ENCODE measurements at places on chromosomes 12 and 14.

DNA sequence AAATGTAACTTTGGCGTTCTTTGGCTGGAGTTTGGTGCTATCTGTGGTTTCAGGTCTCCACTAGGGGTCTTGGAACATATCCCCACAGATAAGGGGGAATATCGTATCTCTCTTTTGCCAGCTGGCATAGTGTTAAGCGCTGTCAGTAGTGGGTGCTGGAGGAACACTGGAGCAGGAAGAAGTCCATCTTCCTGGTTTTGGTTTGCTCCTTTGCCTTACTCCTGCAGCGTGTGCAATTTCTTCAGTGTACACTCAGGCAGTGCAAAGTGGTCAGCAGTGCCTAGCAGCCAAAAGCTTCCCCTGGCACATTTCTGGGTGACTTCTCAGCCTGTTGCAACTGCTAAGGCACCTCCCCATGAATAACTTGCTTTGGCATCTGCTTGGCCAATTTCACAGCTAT, 11.7 kb upstream of the RIPK3 start:
- no peaks in the 10 kb centered on the region for H3K27me3 ChIP-seq
- no peak overlapping the region for H3K27ac ChIP-seq
- no peaks in the 10 kb centered on the region for H3K4me1 ChIP-seq
- no peaks in the 10 kb centered on the region for H3K36me3 ChIP-seq
- H3K4me3 ChIP-seq = no peak overlapping the region

- H3K27me3 ChIP-seq = no peaks in the 10 kb centered on the region
- H3K4me3 ChIP-seq = no peak within 1 kb of the TSS
- no peaks in the 10 kb centered on the region for H3K36me3 ChIP-seq
- H3K4me1 ChIP-seq = peaks cover 11% of the 10 kb centered on the region
Observed at GRCh38 chr12:54984658-54985376, at the start of gene TESPA1. TESPA1 (minus strand) TSS chr12:54984762; CDS start chr12:54974562, 10,200 bp downstream.

- peak overlapping the region; percentile 8 for H3K4me3 ChIP-seq
- no peaks in the 10 kb centered on the region for H3K36me3 ChIP-seq
- H3K4me1 ChIP-seq = no peaks in the 10 kb centered on the region
- no peaks in the 10 kb centered on the region for H3K27me3 ChIP-seq
- no peak for DNase-seq
Observed at GRCh38 chr12:32502693-32503502, 103.5 kb downstream of the FGD4 start.

GRCh38 chr14:94407906-94408305, 19.5 kb upstream of the SERPINA1 start:
- DNase-seq = no peak
- H3K4me1 ChIP-seq = no peaks in the 10 kb centered on the region
- no peaks in the 10 kb centered on the region for H3K36me3 ChIP-seq
- H3K4me3 ChIP-seq = no peak overlapping the region

- H3K4me1 ChIP-seq = no peaks in the 10 kb centered on the region
- no peaks in the 10 kb centered on the region for H3K27me3 ChIP-seq
- peak; percentile 48 for DNase-seq
- H3K27ac ChIP-seq = no peak overlapping the region
- no peak overlapping the region for H3K4me3 ChIP-seq
Observed at GRCh38 chr12:4432878-4433744, 12.5 kb downstream of the FGF6 start.

- DNase-seq = no peak
- H3K4me1 ChIP-seq = no peaks in the 10 kb centered on the region
- no peaks in the 10 kb centered on the region for H3K27me3 ChIP-seq
- H3K4me3 ChIP-seq = no peak overlapping the region
- no peak overlapping the region for H3K27ac ChIP-seq
- peaks cover 47% of the 10 kb centered on the region for H3K36me3 ChIP-seq
Observed at GRCh38 chr12:32836710-32837109, 59.9 kb downstream of the PKP2 start.

DNA sequence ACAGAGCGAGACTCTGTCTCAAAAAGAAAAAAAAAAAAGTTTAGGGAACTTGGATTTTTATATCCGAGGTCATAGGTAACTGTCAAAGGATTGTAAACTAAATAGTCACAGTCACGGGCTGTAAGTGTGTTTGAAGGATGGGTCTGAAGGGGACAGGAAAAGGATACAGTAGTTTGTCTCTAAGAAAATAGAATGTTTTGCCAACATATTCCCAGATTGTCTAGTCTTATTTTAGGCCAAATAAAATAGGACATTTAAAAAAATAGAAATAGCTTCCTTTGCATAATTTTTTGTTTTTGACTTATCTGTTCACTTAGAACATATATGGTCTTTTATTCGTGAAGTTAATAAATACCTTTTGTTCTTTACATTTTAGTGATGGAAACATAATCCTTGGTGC, 24.2 kb upstream of the REP15 start:
- peaks cover 42% of the 10 kb centered on the region for H3K36me3 ChIP-seq
- H3K27ac ChIP-seq = peak overlapping the region; percentile 46
- peaks cover 30% of the 10 kb centered on the region for H3K4me1 ChIP-seq
- no peak overlapping the region for H3K4me3 ChIP-seq
- no peaks in the 10 kb centered on the region for H3K27me3 ChIP-seq

DNA sequence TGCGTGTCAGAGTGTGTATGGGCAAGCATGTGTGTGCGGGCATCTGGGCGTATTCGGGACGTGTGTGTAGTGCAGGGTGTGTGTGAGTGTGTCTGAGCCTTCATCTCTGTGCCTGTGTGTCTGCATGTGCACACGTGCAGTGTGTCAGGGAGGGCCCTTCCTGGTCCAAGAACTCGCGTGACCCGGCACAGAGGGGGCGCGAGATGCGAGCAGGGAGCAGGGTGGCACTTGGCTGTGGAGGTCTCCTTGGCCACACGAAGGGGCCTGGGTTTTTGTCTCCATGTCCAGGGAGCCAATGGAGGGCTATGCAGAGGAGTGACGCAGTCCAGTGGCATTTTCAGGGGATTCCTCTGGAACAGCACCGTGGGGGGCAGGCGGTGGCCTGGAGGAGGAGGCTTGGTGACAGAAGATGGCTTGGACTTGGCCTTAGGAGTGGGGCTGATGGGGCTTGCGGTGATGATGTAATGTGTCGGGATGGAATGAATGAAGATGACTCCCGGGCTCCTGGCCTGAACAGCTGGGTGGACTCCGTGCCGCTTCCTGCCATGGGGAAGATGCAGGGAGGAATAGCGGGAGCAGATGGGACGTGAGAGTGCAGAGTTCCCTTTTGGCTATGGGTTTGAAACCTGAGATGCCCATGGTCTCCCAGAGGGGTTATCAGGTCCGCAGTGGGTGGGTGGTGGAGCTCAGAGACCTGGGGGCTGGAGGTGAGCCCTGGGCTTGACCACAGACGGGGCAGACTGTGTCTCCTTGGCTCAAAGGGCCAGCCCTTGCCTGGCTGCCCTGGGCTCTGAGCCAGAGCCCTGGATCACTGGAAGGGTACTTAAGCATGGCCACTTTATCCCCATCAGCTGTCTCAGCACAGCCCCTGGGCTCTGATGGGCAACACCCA, 208.3 kb downstream of the PHETA1 start:
- no peak overlapping the region for H3K27ac ChIP-seq
- H3K4me3 ChIP-seq = no peak overlapping the region
- no peaks in the 10 kb centered on the region for H3K4me1 ChIP-seq
- no peaks in the 10 kb centered on the region for H3K36me3 ChIP-seq
- H3K27me3 ChIP-seq = no peaks in the 10 kb centered on the region
- DNase-seq = no peak

GRCh38 chr12:125006365-125006764, 12.9 kb downstream of the BRI3BP start:
- no peak for DNase-seq
- H3K27ac ChIP-seq = no peak overlapping the region
- no peaks in the 10 kb centered on the region for H3K4me1 ChIP-seq
- no peaks in the 10 kb centered on the region for H3K36me3 ChIP-seq

DNA sequence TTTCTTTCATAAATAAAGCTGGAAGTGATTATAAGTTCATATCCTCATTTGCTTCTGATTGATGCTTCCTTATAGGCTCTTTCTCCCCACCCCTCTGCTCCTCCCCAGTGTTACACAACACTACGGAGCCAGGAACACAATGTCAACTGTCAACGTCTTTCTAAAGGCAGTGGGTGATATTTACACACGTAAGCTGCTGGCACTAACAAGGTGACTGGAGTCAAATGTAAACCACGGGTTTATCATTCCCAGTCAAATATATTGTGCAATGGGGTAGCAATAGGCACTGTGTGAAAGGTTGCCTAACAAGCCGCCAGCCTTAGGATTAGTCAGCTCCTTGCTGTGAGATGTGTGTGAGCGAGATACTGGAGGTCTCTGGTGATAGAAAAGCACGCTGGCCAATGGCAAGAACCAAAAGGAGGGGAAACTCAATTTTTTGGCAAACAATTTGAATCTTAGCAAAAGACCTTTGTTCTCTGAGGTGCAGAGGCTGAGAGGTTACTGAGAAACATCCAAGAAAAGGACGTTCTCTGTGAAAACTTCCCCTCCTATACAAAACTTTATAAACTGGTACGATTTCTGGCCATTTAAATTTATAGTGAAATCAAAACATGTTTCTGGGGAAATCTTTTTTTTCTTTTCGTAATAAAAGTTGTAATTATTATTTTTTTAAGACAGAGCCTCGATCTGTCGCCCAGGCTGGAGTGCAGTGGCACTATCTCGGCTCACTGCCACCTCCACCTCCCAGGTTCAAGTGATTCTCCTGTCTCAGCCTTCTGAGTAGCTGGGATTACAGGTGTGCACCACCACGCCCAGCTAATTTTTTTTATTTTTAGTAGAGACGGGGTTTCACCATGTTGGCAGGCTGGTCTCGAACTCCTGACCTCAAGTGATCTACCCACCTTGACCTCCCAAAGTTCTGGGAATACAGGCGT, 22.3 kb upstream of the HECTD1 start:
- peak overlapping the region; percentile 5 for H3K4me3 ChIP-seq
- H3K36me3 ChIP-seq = no peaks in the 10 kb centered on the region
- DNase-seq = peak; percentile 93
- peaks cover 10% of the 10 kb centered on the region for H3K4me1 ChIP-seq
- no peaks in the 10 kb centered on the region for H3K27me3 ChIP-seq

DNA sequence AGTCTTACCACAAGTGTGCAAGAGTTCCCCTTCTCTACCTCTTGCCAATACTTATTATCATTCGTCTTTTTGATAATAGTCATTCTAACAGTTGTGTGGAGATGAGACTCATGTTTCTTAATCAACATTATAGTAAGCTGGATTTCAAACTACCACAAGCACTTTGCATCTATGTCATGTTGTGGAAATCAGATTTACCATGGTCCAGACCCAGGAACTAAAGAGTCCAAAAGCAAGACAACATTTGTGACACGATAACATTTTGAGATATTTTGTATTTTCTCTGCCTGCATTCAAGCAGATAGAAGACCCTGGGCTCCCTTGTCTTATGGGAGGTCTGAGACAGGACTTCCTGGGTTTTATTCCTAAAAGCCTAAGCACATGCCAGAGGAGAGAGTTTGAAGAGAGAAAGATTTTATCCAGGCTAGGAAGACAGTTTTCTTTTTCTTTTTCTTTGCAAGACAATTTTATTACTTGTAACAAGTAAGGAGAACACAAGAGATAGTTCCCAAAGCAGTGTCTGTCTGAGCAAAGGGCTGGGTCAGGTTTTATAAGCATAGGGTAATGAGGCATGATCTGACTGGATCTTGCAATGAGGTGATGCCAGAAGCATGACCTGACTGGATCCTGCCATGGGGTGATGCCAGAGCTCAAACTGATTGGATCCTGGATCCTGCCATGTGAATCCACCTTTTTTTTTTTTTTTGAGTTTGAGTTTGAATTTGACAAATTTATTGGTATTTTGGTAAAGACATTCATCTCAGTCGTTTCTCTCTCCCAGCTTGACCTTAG, 180.5 kb upstream of the HMGA2 start:
- H3K4me1 ChIP-seq = no peaks in the 10 kb centered on the region
- H3K4me3 ChIP-seq = no peak overlapping the region
- no peaks in the 10 kb centered on the region for H3K36me3 ChIP-seq
- H3K27me3 ChIP-seq = no peaks in the 10 kb centered on the region
- no peak overlapping the region for H3K27ac ChIP-seq
- no peak for DNase-seq

DNA sequence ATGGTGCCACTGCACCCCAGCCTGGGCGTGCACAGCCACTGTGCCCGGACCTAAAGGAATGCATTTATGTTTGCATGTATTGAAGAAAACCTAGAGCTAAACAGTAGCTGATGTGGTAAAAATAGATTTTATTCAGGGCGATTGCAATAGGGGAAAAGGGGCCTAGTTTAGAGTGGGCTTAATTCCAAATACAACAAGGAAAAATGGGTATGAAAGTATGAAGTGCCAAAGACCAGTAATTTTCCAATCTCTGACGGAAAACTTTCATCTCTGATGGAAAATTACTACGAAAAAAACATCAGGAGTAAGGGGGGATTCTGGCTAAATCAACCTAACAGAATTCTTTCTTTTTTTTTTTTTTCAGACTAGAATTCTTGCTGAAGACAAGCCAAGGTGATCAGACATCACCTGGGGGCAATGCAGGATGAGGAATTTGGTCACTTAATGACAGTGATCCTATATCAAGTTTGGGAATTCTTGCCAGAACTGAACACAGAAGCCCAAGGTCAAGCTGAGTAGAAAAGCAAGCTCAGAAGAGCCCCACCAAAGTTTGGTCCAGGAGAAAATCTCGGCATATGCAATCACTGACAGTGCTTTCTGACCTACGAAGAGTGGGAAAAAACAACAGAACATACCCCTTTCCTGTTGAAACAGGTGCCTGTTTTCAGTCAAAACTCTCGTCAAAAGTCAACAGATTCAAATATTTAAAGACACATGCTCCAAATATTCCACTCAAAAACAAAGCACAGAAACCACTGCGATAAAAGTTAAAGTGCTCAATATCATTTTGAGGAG, 13.7 kb upstream of the APOBEC1 start:
- DNase-seq = no peak
- no peak overlapping the region for H3K27ac ChIP-seq
- H3K36me3 ChIP-seq = no peaks in the 10 kb centered on the region
- no peak overlapping the region for H3K4me3 ChIP-seq

DNA sequence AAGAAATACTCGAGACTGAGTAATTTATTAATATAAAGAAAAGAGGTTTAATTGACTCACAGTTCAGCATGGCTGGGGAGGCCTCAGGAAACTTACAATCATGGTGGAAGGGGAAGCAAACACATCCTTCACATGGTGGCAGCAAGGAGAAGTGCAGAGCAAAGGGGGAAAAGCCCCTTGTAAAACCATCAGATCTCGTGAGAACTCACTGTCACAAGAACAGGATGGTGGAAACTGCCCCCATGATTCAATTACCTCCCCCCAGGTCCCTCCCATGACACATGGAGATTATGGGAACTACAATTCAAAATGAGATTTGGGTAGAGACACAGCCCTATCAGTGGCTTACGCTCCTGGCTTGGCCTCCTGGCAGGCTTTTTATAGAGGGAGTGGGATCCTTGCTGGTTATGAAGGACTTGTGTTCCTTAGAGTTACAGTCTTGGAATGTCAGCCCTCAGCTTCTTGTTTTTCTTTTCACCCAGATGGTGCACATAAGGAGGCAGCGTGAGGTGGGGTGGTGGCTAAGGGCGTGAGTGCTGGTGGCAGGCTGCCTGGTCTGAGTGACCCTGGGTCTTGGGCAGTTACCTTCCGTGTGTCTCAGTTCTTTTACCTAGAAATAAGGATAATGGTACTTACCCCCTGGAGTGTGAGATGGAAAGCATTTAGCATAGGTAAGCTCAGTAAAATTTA, 25.7 kb downstream of the TRAF3 start:
- no peaks in the 10 kb centered on the region for H3K36me3 ChIP-seq
- no peak overlapping the region for H3K27ac ChIP-seq
- no peaks in the 10 kb centered on the region for H3K27me3 ChIP-seq
- no peak overlapping the region for H3K4me3 ChIP-seq

GRCh38 chr12:85979641-85980040, 105.5 kb downstream of the NTS start:
- H3K36me3 ChIP-seq = no peaks in the 10 kb centered on the region
- no peaks in the 10 kb centered on the region for H3K27me3 ChIP-seq
- no peak overlapping the region for H3K4me3 ChIP-seq

All from right atrium auricular region (tissue), 2 donors.